ENCODE measurements at places on chromosomes 2 and 18.
A peak's percentile ranks its signal among the peaks of the same experiment; 100 is the strongest.

GRCh38 chr2:150075831-150076230 is 411.6 kb downstream of the RND3 start:
- no peak for DNase-seq

GRCh38 chr2:77294474-77294873 is 227.7 kb downstream of the LRRTM4 start:
- DNase-seq: no peak

DNA sequence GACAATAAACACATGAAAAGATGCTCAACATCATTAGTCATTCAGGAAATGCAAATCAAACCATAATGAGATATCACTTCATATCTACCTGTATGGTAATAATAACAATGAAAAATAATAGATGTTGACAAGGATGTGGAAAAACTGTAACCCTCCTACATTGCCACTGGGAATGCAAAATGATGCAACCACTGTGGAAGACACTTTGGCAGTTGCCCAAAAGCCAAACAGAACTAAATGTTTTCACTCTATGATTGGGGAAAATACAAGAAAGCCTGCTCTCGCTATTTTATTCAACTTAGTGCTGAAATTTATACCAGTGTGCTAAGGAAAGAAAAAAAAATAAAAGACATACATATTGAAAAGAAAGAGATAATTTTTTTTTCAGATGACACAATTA is 934.5 kb downstream of the CNTNAP5 start:
- DNase-seq: no peak

DNA sequence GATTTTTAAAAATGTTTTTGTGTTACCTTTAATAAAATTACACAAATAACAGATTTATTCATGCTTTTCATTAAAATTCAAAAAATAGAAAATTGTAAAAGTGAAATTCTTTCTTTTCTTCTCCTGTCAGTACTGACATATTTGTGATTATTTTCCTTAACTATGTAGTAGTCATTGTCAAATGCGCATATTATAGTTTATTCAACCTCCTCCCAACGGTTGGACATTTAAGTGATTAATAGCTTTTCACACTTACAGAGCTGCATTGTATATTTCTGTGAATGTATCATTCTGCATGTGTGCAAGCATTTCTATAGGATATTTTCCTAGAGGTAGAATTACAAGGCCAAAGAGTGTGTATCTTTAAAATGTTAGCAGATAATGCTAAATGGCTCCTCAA is 259.2 kb downstream of the SH3BP4 start:
- no peak for DNase-seq

DNA sequence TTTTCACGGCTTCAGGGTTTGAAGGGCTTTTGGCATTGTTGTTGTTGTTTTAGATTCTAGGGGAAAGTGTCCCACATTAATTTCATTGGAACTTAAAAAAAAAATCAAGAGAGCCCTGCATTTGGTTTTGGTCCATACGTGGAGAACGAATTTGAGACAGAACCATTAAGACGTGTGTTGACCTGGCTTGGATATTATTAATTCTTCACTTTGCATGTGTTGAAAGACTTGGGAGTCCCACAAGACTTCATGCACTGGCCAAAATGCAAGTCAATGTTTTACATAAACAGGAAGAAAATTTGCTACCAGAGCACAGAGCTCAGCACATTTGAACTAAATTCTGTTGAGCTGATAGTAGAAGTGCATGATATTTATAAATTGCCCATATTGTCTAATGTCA is 761.2 kb upstream of the ACVR2A start:
- DNase-seq: no peak

- DNase-seq: peak; percentile 83
Observed at GRCh38 chr2:174334781-174335251, at the start of gene SP9. SP9 (plus strand) TSS chr2:174334954; CDS start chr2:174335093, 139 bp downstream.

DNA sequence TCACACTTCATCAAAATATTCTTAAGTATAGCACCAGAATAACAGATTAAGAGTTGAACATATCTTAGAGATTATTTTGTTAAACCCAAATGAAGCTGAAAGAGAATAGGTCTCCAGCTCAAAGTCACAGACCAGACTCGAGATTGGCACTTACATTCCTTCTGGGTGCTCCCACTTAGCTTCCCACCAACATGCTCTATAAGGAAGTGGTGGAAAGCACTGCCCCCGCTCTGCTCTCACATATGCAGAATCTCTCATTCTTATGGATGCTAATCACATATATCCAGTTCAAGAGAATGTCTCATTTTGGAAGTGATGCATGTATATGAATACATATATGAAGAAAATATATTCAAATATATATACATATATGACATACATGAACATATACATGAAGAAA is 71.5 kb upstream of the CD226 start:
- DNase-seq: no peak

DNA sequence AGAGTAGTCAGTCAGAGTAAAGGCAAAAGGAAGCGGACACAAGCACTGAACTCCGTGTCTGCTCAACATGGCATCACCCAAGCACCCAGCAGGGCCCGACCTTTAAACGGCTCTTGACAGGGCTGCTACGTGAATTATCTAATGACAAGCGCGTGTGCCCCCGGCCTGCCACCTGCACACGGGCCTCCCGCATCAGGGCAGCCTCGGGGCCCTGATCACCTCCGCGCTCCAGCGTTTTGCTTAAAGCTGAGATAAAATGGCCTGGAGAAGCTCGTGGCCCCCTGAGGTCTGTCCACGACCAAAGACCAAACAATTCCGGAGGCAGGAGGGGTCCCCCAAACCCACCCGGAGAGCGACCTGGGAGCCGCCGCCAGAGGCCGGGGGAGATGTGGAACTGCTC is 376 bp downstream of the NDUFA10 start:
- DNase-seq: no peak

DNA sequence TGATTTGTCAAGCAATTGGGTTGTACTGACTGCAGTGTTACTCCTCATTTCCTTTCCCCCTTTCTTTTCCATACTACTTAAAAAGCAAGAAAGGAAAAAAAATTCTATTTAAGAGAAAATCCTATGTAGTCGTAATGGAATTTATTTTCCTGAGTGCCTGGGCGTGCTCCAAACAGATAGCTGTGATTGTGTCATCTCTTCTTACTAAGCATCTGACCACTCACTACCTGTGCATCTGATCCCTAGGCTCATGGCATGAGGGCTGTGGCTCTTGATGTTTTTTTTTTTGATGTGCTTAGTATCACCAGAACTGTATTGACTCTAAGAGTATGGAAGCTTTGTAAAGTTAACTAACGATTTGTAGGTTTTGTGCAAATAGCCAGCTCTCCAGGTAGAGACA is 19.0 kb downstream of the CRIM1 start:
- DNase-seq: no peak

DNA sequence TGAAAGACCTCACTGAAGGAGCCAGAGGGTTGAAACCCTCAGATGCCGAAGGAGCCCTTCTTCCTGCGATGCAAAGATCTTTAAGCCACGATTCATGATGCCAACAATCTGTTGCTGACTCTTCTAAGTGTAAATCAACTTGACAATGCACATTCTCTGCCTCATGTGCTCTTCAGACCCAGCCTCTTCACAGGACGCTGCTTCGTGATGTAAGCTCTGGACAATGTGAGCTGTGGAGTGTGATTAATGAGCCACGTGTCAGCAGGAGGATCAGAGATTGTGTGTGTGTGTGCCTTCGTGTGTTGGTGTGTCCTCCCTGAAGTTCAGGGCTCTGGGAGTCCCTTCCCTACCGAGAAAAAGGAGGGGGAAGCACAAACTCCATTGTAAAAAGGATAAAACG is 26.5 kb upstream of the TWIST2 start:
- no peak for DNase-seq

DNA sequence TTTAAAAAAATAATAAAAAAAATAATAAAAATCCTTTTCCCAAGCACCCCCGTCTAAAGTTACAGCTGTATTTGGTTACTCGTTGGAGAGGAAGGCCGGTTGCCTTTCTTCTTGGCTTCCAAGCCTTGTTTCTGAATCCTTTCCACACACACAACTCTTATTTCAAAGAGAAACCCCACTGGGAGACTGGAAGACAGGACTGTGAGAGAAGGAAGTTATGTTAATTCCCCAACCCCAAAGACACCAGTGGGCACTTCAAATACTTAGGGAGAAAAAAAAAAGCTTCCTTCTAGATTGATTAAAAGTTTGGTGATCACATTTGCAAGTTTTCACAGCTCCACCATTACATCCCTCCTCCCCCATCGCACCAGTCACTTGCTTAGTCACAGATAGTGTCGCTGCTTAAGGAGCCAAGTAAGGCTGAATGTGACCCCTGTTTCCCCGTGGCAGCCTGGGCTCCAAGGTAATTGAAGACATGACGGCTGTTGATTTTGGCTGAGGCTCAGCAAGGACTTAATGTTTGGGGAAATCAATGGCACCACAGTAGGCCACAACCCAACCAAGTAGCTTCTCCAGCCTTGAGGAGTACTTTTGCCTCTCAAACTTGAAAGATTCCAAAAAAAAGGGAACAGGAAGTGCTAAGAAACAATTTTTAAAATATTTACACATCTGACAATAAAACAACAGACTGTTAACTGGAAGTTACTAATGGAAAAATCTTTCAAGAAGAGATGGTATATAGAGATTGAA is 40.8 kb upstream of the FRZB start:
- no peak for DNase-seq

- no peak for DNase-seq
Observed at GRCh38 chr18:38941711-38942561, 1376.3 kb upstream of the CELF4 start.

GRCh38 chr2:101763496-101764333 is 66.2 kb downstream of the MAP4K4 start:
- DNase-seq: no peak

GRCh38 chr2:232485757-232486557 is 1.7 kb downstream of the ECEL1 start:
- no peak for DNase-seq

DNA sequence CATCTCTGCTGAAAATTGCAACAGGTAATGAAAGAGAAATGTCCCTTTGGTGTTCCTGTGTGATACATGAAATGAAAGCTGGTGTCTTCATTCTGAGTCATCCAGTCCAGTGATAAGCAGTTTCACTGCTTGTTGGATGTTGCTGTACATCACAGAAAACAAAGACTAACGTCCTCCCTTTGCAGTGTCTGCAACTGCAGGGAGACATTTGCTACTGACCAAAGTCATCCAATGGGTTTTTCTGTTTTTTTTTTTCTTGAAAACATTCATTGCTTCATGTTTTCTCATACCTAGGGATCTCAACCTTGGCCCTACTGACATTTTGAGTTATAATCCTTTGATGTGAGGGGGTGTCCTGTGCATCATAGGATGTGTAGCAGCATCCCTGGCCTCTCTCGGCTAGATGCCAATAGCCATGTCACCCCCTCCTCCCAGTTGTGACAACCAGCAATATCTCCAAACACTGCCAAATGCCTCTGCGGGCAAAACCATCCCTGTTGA is 63.6 kb upstream of the FZD5 start:
- no peak for DNase-seq

DNA sequence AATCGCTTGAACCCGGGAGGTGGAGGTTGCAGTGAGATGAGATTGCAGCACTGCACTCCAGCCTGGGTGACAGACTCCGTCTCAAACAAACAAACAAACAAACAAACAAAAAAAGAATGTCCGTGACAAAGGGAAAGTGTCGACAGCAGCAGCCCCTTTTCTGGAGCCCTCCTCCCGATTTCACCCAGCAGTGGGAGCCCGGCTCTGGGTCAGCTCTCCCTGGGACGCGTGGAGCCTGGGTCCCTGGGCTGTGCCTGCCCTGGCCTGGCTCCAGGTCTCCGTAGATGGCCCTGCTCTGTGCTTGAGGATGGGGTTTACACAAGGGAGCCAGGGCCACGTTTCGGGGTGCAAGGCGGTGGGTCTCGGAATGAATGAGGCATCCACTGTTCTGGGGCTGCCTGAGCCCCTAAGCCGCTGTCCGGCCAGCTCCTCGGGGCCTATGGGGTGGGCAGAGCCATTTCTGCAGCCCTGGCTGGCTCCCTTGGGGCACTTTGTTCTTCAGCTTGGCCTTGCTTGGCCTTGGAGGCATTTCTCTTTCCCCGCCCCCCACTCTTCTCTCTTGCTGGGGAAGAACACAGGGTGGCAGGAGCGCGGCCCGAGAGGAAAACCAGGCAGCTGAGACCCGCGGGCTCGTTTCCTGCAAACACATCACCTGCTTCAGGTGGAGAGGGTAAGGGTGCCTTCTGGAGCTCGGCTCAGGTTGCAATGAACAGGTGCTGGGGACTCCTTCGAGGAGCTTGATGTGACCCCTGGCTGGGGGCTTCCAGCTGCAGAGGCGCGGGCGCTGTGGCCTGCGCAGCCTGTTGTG is 29.1 kb downstream of the RTP5 start:
- DNase-seq: no peak

GRCh38 chr2:14778015-14778414 is 145.5 kb downstream of the LRATD1 start:
- DNase-seq: no peak

DNA sequence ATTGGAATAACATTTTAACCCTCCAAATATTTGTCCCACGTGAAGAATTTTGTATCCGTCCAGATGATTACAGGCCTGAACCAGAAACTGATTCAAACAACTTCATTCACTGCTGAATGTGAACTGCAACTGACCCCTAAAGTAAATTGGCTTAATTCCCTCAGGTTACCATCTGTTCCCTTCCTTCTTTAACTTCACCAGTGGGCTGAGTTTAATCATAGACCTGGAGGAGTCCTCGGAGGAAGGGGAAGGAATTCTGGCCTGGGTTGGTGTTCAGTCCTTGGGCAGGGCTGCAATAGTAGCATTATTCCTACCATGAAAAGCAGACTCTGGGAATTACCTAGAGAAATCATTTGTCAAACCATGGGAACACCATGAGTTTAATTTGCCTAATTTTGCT is 207.4 kb downstream of the TMEM247 start:
- DNase-seq: no peak

DNA sequence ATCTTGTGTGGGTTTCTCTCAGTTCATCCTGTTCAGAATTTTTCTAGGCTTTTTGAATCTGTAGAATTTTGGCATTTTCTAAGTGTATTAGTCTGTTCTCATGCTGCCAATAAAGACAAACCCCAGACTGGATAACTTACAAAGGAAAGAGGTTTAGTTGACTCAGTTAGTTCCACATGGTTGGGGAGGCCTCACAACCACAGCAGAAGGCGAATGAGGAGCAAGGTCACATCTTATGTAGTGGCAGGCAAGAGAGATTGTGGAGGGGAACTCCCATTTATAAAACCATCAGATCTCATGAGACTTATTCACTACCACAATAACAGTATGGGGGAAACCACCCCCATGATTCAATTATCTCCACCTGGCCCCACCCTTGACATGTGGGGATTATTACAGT is 199.2 kb downstream of the ST6GAL2 start:
- no peak for DNase-seq

- DNase-seq: no peak
Observed at GRCh38 chr2:66239655-66240054, 195.3 kb upstream of the MEIS1 start.

Data from Caco-2 (cell line).